ENCODE measurements at places on chromosomes 6 and 20.

- DNase-seq = no peak
These were observed 72.1 kb upstream of the SPACA1 start for GRCh38 chr6:87975561-87975960.

- DNase-seq = peak; percentile 42
These were observed 272.8 kb upstream of the SLC35B3 start for GRCh38 chr6:8707956-8708772.

- DNase-seq = peak; percentile 100
These were observed at the start of gene RMND1 for GRCh38 chr6:151451950-151452749. Gene RMND1, minus strand, starts transcription at chr6:151452126. Its CDS starts 6,315 bp downstream, at chr6:151445811.

DNA sequence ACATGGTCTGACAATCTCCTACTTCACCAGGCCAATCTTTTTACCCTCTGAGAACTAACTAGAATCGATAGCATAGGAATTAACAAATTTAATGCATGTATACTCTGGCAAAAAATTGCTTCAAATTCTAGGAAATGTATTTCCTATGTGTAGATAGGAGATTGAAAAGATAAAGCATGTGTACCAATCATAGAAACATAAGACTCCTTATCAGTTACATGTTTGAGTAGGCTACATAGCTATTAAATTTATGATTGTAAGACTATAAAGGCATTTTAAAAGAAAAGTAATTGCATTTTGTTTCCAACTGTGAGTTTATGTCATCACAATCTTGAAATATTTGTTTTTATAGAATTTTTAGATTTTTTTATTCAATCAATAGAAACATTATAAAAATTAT lies 196.6 kb upstream of the HEY2 start:
- no peak for DNase-seq

DNA sequence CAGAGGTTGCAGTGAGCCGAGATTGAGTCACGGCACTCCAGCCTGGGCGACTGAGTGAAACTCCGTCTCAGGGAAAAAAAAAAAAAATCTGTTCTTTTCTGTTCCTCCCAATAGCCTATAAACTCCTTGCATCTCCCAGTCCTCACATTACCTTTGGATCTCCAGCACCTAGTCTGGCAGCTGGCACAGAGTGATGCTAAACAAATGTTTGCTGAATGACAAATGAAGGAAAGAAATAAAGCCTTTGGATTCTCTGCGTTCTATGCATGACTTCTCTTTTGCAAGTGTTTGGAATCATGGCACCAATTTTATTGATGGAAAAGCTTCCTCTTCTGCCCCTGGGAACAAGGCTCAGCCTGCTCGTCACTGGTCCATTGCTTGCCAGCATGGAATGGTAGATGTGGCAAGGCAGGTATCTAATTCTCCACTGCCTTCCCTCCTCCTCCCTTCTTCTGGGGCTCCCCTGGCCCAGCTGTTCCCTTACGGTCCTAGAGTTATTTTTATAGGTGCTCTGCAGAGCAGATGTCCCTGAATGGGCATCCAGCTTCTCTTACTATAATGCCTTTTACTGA lies 53.6 kb upstream of the FYN start:
- DNase-seq = no peak

- no peak for DNase-seq
These were observed 59.7 kb downstream of the GPR6 start for GRCh38 chr6:110037726-110038295.

- no peak for DNase-seq
These were observed 172.9 kb upstream of the UST start for GRCh38 chr6:148573922-148574321.

Measured in fibroblast of gingiva (primary cell).